ENCODE measurements at places on chromosomes 7 and 10.
A peak's percentile ranks its signal among the peaks of the same experiment; 100 is the strongest.

- DNase-seq = no peak
Observed at GRCh38 chr7:136148920-136149319, 171.8 kb upstream of the MTPN start.

GRCh38 chr7:85287106-85287825, 100.4 kb upstream of the SEMA3D start:
- peak; percentile 36 for DNase-seq

- DNase-seq = no peak
Observed at GRCh38 chr10:25704622-25705021, 229.4 kb upstream of the MYO3A start.

DNA sequence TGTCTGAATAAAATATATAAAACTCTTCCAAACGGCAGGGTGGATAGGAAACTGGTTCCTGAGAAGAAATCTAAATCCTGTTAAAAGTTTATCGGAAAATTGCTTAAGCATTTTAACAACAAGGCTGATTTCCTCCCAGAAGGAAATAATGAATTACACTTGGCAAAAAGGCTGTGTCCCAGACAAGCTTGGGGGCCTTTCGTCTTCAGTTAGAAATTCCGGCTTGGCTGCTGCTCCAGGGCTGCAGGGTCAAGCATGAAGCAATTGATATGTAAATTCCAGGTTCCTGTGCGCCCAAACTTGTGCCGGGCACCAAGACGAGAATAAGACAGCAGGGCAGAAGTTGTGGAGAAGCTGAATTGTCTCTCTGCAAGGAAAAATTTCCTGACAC, 38.0 kb upstream of the LBX1 start:
- DNase-seq = no peak

Data from fibroblast of the aortic adventitia (primary cell).